ENCODE measurements at places on chromosomes 2 and 18.

- DNase-seq = no peak
Observed at GRCh38 chr18:67376372-67376771, 140.1 kb downstream of the DSEL start.

DNA sequence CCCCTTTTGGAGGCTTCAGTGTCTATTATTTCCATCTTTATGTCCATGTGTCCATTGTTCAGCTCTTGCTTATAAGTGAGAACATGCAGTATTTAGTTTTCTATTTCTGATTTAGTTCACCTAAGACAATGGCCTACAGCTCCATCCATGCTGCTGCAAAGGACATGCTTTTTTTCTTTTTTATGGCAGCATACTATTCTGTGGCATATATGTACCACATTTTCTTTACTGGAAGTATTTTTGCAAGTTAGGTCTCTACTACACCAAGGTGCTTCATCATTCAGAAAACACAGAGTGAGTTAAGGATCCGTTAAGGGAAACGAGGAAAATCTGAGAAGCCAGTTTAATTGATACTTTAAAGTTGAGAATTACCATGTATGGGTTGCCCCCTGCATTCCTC, 297.2 kb downstream of the CDCA7 start:
- DNase-seq = no peak

DNA sequence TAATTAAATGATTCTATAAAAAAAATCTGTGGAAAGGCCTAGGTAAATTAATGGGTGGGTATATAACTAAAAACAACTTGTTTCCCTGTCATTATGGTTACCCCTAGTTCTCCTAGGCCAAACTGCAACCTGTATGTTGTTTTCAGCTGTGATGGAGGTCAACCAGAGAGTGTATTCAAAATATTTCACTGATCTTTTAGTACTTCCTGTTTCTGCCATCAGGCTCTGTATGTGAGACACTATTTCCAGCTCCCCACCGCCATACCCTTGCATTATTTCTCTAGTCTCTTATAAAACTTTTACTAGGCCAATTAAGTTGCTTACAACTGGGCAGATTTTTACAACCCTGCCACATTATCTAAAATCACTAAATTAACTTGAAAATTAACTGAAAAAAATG, 21.0 kb upstream of the CDKL4 start:
- no peak for DNase-seq

DNA sequence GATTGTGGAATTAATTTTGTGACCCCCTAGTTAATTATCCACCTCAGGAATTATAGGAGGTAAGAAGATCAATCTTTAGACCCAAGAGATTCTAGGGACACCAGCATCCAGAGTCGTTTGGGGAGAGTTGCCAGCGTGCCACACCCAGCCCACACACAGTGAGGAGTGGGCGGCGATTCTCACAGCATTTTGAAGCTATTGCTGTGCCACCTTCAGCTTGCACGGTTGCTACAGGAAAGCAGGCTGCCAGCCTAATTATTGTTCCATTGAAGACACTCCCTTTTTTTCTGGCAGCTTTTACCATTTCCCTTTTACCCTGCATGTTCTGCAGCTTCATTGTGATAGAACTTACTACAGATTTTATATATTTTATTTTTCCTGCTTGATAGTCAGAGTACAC, 13.1 kb upstream of the MYL12A start:
- DNase-seq = no peak

DNA sequence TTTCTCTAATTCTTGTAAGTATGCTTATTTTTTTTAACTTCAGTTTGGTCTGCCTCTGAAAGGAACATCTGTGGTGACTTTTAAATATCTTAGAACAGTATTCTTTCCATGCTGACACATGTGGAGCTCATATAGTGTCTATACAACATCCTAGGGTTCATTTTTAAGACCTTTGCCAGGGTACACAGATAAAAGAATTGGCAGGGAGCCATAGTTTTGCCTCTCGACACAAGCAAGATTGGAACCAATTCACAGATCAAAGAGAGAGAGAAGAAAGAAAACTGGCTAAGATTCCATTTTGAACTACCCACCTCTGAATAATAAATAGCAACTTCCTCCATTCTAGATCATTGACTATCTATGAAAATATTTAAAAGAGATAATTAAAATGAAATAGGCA, 142.7 kb upstream of the ST6GAL2 start:
- no peak for DNase-seq

- DNase-seq = peak; percentile 73
Observed at GRCh38 chr2:26807788-26808460, 22.1 kb downstream of the CENPA start.

DNA sequence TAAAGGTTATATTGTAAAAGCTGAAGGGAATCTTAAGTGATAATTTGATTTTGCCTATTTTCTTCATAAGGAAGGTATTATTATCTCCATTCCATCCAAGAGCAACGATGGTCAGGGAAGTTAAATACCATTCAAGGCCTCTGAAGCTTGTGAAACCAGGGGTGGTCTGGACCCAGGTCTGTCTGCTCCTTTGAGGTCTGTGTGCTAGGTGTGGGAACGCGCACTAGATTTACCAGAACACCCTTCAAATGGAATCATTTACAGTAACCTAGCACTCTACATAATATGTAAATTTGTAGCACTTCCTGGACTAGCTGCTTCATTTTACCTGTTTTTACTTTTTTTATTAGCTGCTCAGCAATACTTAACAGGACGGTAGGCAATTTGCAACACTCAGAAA, 6.4 kb upstream of the TRIB2 start:
- no peak for DNase-seq

GRCh38 chr2:11393711-11394236, 49.3 kb upstream of the ROCK2 start:
- peak; percentile 49 for DNase-seq

DNA sequence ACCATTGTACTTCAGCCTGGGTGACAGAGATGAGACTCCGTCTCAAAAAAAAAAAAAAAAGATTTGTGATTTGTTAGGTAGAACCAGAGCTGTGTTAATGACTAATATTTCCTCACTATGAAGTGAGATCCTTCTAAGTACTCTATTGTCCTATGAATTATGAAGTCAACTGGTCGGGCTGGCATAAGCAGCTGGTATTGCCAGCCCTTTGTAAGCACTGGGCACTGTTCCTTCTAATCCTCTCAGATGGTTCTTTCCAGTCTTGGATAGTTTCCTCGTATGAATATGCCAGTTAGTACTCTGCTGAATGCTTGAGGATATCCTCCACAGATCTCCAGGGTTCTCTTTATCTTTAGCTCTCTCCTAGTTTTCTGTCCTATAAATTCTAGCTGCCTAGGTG, 223.1 kb upstream of the SP5 start:
- DNase-seq = no peak

GRCh38 chr18:37361335-37362157, 204.1 kb downstream of the CELF4 start:
- DNase-seq = no peak

- DNase-seq = no peak
Observed at GRCh38 chr2:71006955-71007799, 12.5 kb upstream of the TEX261 start.

DNA sequence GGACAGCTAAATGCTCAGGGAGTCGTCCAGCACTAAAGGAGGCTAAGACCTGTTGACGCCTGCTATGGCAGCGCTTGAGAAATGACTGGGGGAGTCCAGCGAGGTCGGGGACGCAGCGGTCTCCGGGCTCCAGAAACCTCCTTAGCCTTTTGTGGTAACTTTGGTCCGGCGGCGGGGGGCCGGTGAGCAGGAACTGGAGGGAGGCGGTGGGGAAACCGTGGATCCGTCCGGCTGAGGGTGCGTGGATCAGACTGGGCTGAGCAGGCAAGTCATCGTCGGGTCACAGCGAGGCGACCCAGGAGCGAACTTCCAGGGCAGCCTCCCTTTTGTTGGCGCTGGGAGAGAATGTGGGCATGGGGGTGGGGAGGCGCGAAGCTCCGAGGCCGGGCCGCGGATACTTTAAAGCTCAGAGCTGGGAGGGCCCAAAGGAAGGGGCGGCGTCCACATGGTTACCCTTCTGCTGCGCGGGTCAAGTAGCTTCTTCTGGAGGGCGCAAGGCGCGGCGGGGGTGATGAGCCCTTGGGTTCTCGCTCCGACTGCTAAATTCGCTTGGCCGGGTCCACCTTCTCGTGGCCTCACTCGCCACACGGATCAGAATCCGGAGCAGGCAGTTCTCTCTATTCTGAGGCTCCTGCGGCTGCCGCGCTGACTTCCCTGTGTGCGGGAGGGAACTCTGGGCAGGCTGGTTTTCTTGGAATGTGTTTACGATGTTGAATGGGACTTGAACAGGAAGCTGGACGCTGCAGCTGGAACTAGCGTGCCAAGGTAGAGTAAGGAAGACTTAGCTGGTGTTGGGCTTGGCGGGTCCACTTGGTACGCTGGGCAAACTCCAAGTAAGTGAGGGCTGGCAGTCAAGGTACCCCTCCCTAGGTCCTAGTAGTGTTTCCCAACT, 920 bp downstream of the GULP1 start:
- DNase-seq = peak; percentile 84

- peak; percentile 1 for DNase-seq
Observed at GRCh38 chr2:228474466-228474865, 293.0 kb upstream of the SPHKAP start.

DNA sequence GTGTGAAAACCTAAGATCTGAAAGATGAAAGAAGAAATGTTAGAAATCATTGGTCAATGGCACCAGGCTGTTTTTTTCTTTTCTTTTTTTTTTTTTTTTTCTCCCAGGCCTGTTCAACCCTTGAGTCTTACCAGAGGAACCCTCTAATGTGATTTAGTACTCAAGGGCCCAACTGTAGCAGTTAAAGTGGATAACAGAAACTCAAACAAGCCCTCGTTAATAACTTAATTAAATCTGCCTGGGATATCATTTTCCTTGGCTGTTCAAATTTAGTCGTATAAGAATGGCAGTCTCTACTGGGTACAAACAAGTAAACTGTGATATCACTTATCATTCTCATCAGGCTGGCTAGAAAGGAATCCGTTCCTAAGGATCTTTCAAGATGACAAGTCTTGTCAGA, 16.5 kb downstream of the ARL4C start:
- no peak for DNase-seq

- no peak for DNase-seq
Observed at GRCh38 chr2:36060133-36060532, 295.4 kb upstream of the CRIM1 start.

- no peak for DNase-seq
Observed at GRCh38 chr2:43461453-43462073, 134.3 kb downstream of the THADA start.

DNA sequence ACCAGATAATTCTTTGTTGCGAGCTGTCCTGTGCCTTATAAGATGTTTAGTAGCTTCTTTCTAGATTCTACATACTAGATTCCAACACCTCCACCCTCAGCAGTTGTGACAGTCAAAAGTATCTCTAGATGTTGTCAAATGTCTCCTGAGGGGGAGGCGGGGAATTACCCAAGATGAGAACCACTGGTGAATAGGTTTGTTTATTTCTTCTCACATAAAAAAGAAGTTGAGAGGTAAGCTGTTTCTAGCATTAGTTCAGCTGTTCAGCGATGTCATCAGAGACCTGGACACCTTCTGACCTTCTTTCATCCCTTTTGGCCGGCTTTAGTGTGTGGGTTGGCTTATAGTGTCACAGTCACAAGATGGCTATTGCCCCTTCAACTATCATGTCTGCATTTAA, 237.5 kb upstream of the SP5 start:
- no peak for DNase-seq

DNA sequence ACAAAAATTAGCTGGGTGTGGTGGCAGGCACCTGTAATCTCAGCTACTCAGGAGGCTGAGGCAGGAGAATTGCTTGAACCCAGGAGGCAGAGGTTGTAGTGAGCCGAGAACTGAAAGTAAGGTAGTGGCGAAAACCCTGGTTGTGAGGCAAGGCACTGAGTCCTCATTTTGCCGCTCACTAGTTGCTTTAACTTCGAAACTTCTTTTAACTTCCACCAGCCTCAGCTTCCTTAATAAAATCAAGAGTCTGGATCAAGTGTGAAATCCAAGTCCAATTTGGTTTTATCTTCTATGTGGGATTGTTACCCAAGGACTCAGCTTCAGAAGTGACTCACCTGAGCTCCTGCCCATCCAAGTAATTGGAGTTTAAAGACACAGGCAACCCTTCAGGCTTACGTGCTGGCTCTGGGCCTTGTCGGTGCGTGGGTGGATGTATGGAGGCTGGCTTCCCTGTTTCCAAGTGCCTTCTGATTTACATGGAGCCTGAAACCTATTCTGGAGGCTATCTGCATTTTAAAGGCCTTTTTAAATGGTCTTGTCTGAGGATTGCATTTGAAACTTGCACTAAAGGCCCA, 374.2 kb upstream of the ID2 start:
- no peak for DNase-seq
